T-helper 2 cell (primary cell): ENCODE measurements at places on chromosomes 4 and X.

DNA sequence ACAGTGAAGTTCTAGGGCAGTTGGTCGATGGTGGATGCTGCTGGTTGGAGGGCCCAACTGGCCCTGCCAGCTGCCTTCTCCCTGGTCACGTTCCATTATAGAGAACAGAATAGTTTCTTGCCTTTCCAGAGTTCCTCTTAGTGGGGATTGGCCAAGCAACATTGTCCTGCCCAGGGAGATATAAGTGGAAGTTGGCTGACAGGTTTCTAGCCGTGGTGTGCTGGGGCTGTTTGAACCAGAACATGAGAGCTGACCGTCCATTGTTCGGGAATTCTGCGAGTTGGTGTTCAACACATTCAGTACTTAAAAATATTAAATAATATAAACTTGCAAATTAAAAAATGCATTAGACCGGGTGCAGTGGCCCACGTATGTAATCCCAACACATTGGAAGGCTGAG, 3.5 kb upstream of the AFAP1 start:
- DNase-seq = no peak

- no peak for DNase-seq
These were observed 31.6 kb upstream of the PAPSS1 start for GRCh38 chr4:107751670-107752069.

- DNase-seq = no peak
These were observed 839.1 kb downstream of the SH3BGRL start for GRCh38 chrX:82041034-82041433.

DNA sequence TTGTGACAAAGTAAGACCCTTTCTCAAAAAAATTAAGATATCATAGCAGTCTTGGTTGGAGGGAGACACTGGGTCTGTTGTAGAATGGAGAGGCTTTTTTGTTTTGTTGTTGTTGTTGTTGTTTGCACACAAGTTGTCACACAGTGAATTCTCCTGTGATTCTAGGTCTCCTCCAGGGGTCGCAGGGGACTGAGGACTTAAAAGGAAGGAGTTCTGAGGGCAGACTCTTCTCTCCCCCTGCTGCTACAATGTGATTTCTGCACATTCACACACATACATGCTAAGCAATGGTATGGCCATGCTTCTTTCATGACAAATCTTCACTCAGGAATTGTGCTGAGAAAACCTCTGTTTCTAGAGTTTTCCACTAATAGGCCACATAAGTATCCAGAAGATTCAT, 71.1 kb downstream of the ZNF732 start:
- no peak for DNase-seq
